ENCODE measurements at places on chromosomes 11 and 22.

GRCh38 chr11:61948505-61948904 lies 1.6 kb upstream of the BEST1 start:
- DNase-seq, result no peak

- no peak for DNase-seq
Measured at GRCh38 chr22:39738746-39739145, 154.8 kb downstream of the ENTHD1 start.

DNA sequence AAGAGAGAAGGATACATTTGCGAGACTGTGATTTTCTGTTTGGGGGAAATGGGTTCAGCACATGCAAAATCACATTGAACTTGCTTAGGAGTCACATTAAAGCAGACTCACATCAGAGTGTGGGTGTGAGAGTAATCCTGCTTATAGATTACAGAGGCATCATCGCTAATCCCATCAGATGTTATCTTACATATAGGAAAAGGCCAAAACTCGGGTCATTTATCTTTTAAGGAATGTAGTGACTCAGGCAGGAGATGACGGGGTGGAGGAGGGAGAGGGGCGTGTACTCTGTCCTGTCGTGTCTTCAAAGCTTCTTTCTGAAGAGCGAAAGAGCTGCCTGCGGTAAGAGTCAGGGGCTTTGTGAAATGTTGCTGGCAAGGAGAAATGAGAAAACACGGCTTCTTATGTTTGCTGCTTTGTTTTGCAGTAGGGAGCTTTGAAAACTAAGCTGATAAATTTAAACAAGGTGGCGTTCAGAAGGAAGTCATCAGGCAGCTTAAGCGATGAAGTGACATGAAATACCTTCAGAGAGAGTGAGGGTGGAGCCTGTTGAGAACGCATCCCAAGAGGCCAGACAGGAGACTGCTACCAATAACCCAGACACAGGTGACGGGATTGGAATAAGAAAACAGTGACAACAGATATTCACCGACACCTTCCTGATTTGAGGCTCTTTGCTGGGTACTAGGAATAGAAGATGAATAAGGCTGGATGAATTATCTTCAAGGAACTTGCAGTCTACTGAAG lies 2.2 kb upstream of the C11orf16 start:
- no peak for DNase-seq

DNA sequence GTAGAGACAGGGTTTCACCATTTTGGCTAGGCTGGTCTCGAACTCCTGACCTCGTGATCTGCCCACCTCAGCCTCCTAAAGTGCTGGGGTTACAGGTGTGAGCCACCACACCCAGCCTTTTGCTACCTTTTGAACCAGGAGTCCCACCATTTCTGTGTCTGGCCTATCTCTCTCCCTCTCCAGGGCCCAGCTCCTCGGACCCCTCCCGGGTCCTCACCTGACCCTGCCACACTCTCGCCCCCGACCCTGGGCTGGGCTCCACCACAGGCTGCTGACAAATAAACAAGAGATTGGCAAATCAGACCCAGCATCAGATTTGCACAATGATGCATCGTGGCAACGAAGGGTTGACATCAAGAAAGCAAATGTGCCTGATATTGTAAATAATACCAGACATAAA lies 8.8 kb downstream of the KRTAP5-5 start:
- DNase-seq, result no peak

DNA sequence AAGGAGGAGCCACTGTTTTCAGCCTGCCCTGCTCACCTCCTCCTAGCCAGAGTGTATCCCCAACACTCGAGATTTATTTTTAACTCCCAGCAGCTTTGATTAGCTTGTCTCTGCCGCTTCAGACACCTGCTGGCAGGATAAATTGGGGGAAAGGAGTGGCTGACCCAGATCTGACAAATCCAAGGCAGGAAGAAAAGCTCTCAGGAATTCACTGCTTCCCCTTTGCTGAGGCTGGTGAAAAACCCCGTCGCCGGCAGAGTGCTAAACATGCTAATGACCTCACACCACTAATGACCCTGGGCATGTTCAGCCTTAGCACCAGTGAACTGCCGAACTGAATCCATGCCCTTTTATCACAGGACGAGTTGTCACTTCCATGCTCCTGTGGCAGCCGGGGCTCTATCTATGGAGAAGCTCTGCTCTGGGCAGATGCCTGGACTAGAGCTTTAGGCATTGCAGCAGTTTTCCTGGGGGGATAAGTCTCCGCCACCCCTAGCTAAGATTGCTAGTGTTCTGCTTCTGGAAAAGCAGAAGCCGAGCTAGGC lies 52.2 kb downstream of the FEZ1 start:
- no peak for DNase-seq

- DNase-seq, result no peak
Measured at GRCh38 chr11:1177020-1177770, 19.4 kb downstream of the MUC5AC start.

DNA sequence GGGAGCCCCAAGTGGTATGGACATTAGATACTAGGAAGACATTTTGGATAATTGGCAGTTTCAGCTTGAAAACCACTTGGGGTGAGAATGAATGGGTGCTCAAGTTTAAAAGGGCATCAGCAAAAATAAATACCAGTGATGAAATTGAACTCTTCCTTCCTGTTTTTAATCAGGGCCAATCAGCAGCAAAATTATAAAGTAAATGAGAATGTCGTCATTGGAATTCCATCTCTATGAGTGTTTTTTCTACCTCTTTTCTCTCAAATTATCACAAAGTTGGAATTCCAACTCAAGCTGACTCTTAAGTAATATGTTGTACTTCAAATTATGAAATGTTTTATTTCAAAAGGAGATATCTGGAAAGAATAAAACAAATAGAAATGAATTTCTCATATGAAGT lies 730.6 kb downstream of the METTL15 start:
- no peak for DNase-seq

- no peak for DNase-seq
Measured at GRCh38 chr22:29336751-29337490, 21.4 kb upstream of the RASL10A start.

DNA sequence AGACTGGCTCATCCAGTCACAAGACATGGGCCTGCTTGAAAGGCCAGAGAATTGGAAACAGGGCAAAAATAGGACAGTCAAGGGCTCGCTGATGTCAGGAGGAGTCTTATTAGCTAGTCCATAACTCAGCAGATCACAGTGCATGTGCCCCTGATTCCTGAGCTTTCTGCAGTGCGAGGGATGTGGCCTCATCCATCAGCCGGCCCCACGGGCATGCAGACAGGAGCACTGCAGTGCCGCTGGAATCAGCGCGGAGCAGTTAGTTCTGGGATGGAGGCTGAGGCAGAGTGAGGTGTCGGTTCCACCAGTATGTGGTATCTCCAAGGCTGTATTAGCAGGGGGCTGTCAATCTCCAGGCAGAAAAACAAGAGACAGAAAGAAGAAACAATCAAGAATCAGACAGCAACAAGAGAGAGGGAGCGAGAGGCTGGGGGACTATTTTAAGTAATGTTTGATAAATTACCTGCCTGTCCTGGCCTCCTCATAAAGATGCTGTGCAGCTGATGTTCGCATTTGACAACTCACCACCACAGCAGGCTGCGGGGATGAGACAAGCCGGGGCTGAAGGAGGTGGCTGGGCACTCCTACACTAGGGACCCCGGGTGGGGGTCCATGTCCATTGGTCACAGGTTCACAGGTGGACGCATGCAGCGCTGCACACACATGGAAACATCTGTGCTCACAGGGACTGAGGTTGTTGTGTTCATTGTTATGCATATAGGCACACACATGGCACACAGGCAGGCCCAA lies 167.2 kb downstream of the TRIM29 start:
- no peak for DNase-seq

GRCh38 chr11:84398017-84398626 lies 1112.0 kb upstream of the CCDC90B start:
- DNase-seq, result no peak

DNA sequence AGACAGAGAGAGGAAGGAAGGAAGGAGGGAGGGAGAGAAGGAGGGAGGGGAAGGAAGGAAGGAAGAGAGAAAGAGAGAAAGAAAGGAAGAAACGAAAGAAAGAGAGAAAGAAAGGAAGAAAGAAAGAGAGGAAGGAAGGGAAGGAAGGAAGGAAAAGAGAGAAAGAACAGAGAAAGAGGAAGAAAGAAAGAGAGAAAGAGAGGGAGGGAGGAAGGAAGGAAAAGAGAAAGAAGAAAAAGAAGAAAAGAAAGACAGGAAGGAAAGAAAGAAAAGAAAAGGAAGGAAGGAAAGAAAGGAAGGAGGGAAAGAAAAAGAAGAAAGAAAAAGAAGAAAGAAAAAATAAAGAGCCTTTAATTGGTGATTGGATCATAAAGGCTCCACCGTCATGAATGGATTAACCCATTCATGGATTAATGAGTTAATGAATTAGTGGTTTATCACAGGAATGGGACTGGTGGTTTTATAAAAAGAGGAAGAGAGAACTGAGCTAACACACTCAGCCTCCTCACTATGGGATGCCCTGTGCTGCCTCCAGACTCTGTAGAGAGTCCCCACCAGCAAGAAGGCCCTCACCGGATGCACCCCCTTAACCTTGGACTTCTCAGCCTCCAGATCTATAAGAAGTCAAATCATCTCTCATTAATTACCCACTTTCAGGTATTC lies 9.0 kb upstream of the PLAAT2 start:
- DNase-seq, result no peak

DNA sequence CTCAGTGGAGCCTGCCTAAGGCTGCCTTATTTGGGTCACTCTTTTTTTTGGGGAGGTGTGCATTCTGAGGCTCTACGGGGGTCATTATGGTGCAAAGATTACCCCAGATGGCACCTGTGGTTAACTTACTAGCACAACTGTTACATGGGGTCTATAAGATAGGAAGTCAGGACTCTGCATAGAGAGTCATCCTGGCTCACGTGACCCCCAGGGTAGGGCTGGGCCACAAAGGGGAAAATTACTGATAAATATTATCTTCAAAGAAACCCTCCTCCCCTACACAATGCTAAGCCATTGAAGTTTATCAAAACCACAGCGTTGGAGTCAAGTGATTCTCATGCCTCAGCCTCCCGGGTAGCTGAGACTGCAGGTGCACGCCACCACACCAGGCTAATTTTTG lies 397.1 kb downstream of the MN1 start:
- DNase-seq, result no peak

- peak; percentile 65 for DNase-seq
Measured at GRCh38 chr11:31810779-31811647, at the start of gene PAX6. PAX6 (minus strand) TSS chr11:31811322; CDS start chr11:31806411, 4,911 bp downstream.

GRCh38 chr22:39966470-39966869 lies 6.3 kb downstream of the TMA7B start:
- no peak for DNase-seq

DNA sequence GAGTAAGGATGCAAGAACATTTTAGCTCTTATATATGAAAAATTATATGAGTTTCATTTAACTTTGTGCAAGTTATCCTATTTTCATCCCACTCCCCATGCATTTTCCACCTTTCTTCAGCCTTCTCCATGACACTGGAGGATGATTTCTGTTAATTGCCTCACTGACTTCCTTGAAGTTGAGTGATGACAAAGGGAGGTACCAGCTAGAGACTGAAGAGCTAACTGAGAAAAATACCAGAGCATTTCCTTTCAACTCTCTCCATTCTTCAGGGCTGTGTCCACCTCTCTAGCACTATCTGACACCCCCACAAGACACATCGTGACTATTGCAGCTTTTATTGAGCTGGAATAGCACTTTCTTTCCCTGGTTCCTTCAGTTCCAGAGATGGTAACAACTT lies 711.6 kb upstream of the LRRC4C start:
- no peak for DNase-seq

DNA sequence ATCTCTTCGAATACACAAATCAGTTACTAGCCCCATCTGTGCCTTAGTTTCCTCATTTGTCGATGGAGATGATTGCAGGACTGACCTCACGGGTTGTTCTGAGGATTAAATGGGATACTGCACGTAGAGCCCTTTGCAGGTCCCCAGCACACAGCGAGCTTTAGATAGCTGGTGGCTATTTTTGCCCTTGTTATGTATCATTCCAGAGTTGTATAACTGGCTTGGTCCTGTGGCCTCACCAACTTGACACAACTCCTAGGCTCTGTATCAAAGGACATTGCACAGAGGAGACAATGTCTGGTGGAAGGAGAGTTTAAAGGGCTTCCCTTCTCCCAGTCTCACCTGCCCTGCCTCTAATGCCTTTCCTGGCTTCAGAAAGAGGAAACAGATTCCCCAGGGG lies 22.8 kb upstream of the DGAT2 start:
- no peak for DNase-seq

- DNase-seq, result peak; percentile 60
Measured at GRCh38 chr22:40345271-40345670, 1.0 kb upstream of the ADSL start.

DNA sequence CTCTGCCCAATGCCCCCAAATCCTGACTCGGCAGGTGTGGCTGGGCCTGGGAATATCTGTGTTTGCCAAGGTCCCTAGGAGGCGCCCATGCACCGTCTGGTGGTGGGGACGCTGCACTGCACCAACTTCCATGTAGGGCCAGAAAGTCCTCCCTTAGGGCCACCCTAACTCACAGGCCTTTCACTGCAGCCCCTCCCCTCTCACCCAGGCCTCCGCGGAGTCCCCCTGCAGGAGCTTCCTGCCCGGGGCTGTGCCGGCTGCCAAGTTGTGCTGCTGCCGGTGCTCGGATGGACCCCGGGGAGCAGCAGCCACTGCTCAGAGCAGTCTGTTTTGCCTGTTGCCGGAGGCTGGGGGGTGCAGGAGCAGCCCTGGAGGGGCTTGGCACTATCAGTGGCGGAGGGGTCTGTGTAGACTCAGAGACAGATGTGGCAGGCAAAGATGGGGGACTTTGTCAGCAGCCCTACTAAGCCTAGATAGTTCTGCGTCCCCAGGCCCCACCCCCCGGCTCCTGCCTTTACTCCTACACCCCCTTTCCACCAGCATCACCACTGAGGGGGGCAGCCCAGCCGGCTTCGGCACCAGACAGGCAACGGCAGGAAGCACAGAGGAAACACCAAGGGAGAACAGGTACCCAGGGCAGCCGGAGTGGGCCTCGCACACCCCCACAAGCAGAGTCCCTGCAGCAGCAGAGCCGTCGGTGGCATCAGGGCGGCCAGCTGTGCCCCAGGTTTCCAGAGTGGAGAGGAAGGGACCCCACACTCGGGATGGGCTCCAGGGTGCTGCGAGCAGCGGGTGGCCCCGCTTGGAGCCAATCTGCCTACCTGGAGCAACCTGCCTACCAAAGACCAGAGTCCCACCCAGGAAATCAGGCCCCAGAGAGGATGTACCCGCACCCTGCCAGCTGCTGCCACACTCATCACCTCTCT lies 124.3 kb downstream of the TRIM29 start:
- DNase-seq, result peak; percentile 38
